Right forelimb (tissue), 1 donor: ENCODE measurements at places on chromosomes 12 and 14.
A peak's percentile ranks its signal among the peaks of the same experiment; 100 is the strongest.

DNA sequence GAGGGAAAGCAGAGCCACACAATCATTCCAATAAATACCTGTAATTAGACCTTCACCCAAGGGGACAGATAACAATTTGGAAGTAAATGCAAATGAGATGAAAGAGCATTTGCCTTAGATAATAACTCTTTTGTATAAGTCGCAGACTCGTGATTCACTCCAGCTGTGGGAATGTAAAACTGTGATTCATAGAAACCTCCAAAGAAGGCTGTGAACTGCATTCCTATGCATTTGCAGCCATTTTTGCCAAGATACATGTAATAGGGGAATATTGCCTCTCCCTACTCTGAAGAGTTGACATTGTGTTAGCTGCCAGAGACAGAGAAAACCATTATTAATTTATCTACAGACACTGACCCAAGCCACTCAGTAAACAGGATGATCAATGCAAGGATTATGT, 181.9 kb upstream of the ARHGAP5 start:
- no peak for DNase-seq

DNA sequence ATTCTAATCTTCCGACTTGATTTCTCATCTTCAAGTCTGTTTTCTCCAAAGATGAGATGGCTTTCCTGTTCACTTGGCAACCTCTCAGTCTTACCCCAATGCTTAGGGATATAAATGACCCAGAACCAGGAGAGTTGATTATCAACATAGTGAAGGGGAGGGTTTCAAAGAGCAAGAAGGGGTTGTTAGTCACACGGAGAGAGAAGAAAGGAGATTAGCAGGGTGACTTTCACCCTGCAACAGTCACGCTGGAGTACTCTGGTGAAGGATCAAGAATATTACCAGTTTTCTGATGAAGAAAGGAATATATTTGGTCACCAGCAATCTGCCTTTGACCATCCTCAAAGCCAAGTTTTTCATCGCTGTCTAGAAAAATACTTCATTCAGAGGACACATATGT, at the start of gene TMEM52B:
TSS of gene TMEM52B (plus strand) at position 212 of the 400 bp plus-strand sequence. CDS start 543 bp downstream, outside the sequence.
- DNase-seq = no peak

- no peak for DNase-seq
These were observed 156.2 kb downstream of the KIF26A start for GRCh38 chr14:104294628-104294982.

DNA sequence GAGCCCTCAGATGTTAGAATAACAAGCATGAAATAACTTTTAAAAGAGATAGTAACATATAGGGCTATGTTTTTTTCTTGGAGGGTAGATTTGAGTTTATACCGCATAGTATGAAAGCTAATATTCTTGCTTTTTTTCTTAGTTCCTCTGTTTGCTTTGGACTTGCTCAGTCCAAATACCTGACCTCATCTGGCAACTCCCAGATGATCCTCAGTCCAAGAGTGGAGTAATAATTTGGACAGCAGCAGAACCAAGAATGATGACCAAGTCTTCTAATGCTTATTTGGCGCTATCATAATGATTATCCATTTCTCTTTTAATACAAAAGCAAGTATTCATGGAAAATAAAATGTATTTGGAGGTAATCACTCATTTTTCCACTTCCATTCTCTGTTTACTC, 45.6 kb downstream of the GUCY2C start:
- DNase-seq = no peak

DNA sequence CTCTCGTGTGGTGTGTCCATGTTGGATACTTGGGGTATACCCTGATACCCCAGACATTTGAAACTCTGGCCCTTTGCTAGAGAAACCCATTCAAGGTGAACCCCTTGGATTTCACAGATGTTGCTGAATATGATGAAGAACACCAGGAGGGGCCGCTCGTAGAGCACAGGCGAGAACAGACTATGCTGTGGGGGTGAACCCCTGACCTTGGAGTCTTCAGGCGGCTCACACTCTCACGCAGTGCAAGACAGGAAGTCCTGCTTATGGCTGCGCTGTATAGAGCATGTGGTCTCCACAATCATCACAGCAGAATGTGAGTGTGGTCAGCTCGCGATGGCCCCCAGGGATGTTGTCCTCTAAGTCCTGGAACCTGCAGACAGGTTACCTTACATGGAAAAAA, 60.4 kb downstream of the SLC15A4 start:
- DNase-seq = no peak

GRCh38 chr12:8689681-8690080, 8.1 kb upstream of the RIMKLB start:
- no peak for DNase-seq

DNA sequence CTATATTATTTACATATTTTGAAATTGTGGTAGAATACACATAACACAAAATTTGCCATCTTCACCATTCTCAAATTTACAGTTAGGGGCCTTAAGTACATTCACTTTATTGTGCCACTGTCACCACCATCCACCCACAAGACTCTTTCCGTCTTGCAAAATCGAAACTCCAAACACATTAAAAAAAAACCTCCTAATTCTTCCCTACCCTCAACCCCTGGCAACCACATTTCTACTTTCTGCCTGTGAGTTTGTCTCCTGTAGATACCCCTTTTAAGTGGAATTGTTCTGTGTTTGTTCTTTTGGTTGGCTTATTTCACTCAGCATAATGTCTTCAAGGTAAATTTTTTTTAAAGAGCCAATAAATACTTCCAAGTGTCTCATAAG, 31.6 kb upstream of the AMIGO2 start:
- no peak for DNase-seq

DNA sequence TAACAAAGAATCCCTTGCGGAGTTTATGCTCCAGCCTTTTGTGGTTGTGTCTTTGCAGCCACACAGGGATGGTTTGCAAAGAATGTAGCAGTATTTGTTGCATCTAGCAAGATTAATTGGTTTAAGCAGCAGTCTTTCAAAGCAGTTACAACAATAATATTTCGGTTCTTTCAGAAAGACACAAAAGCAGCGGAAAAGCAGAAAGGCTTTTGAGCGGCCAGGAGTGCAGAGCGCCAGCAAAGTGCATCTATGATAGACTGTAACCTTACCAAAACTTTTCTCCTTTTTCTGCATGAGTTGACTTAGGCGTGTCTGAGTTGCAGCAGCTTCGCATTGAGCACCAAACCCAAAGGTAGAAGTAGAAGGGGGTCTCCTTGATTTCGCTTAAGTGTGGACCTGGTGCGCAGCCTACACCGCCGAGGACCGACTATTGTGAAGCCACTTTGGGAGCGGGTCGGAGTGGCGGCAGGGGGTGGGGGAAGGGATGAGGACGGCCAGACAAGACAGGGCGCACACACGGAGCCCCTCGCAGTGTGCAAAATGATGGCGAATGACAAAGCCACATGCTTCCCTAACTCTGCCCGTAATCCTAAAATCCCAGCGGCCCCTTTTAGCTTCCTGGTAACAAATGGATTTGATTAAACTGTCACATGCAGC, 1.2 kb downstream of the LMO3 start:
- DNase-seq = peak; percentile 52

DNA sequence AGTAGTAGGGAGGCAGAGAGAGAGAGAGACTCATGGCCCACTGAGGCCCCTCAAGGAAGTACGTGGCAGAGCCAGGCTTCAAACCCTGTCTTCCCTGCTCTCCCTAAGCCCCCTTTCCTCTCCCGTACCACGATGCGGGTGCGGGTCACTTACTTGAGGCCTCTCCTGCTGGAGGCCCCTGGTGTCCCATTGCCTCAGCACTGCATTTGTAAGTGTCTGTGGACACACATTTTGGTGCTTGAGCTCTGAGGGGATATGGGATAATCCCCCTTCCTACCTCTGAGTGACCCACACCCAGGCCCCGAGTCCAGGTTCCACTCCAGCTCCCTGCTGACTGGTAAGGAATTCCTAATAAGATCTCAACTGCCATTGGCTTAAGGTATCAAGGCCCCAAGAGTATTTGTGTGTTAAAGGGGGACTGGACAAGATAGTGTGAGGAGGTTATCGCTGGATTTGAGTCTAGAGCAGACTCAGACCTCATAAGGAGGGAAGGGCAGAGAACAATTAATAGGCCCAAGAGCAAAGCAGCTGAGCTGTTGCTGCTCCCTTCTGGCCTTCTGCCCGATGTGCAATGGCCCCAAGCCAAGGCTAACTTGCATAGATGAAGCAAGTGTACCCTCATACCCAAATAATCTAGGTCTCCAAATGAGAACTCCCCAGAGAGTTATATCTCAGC, 71.9 kb downstream of the CRACR2A start:
- no peak for DNase-seq

DNA sequence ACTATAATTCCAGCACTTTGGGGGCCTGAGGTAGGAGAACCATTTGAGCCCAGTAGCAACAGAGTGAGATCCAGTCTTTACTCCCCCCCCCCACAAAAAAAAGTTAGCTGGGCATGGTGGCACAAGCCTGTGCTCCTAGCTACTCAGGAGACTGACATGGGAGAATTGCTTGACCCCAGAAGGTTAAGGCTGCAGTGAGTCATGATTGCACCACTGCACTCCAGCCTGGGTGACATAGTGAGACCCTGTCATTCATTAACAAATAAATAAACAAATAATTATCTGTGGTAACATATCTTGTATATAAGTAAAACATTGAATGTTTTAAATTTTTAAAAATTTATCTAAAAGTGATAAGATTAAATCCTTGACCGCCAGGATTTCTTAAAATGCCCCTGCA, 4.8 kb downstream of the ENTPD5 start:
- DNase-seq = no peak

DNA sequence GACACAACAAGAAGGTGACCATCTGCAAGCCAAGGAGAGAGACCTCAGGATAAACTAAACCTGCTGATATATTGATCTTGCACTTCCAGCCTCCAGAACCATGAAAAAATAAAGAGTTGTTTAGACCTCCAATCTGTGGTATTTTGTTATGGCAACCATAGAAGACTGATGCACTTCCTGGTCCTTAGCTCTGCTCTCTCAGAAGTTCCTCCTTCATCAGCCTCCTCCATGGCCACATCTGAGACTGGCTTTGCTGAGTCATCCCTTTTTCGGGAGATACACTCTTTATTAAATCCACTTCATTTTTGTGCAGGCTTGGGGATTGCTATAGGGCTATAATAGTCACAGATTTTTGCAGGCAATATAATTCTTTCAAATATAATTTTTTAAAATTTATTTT, 89.6 kb upstream of the ATF7IP start:
- no peak for DNase-seq

DNA sequence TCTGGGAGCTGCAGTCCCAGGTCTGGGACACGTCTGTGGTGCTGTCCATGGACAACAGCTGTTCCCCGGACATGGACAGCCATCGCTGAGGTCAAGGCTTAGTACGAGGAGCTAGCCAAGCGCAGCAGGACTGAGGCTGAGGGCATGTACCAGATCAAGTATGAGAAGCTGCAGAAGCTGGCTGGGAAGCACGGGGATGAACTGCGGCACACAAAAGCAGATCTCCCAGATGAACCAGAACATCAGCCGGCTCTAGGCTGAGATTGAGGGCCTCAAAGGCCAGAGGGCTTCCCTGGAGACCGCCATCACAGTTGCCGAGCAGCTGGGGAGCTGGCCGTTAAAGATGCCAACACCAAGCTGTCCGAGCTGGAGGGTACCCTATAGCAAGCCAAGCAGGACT, 375.3 kb downstream of the SEC23A start:
- DNase-seq = no peak

DNA sequence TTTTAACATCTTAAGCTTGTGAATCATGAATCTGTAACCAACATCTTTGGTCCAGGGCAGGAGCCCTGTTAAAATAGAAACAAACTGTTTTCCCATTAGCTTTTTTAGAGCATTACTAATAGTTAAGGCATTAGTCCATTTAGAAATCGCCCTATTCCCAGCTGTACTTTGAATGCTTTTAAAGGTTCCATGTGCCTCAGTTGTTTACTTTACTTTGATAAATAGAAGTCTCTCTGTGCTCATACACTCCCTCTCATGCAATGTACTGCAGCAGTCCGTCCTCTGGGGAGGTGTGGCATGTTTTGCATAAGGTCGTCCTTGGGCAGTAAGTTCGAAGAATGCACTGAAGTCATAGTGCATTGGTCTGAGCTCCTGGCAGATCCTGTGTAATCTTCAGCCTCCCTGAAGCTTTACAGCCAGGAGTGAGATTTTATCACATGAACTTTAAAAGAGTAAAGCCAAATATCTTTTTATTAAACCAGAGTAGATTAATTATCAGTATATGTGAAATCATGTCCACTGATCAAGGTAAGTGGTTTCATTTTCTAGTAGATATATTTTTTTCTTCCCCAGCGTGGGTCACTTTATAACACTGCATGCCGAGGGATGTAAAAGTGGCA, 134.7 kb downstream of the FGD4 start:
- no peak for DNase-seq

DNA sequence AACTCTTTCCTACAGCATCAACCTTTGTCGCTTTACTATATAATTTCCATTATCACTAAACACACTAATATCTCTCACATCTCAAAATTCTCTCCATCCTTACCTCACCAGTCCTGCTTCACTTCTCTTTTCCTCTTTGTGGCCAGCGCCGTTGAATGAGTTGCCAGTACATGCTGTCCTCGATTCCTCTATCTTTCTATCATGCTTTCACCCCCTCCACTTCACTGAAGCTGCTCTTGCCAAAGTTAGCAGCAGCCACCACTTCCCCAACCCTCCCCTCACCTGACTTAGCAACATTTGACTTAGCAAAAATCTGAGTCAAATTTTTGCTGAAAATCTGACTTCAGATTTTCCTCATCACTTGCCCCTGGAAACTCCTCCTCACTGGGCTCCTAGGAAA, 210.4 kb downstream of the ANO6 start:
- DNase-seq = no peak

DNA sequence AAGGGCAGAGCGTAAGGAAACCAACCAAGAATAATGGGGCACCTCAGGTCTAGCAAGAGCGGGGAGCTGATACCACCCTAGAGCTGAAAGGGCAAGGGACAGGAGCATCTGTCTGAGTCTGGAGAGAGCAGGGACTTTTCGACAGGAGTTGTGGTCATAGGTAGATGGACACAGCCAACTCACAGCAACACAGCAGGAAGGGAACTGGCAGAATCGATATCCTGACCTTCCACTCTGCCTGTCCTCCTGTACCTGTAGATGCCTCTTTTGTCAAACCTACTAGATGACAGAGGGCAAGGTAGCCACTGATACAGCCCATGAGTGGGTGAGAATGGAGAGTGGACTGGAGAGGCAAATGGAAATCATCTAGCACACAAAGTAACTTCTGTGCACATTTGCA, 247.2 kb upstream of the EGLN3 start:
- no peak for DNase-seq

GRCh38 chr12:53173085-53173715, 7.3 kb upstream of the ZNF740 start:
- DNase-seq = no peak

GRCh38 chr14:68144051-68144681, 324.6 kb downstream of the RAD51B start:
- DNase-seq = no peak

DNA sequence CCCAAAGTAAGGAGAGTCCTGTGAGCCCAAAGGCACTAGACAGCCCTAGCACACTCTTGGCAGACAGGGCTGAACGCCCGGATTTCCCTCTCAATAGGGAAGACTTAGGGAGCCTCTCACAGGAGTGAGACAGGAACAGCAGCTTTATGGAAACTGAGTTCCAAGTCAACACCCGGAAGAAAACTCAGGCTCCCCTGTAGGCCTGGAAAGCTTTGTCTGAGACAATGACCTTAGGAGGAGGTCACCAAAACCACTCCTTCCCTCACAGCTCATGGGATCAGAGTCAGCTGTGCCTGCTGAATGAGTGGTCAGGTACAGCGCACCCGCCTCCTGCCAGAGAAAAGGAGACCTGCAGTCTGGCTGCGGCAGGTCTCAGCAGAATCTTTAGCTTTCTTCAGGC, 229.5 kb downstream of the CACNA1C start:
- DNase-seq = no peak

- DNase-seq = no peak
These were observed 136.0 kb downstream of the CRADD start for GRCh38 chr12:93813186-93813585.

- DNase-seq = no peak
These were observed 215.2 kb downstream of the ERC1 start for GRCh38 chr12:1206118-1206734.
